ENCODE measurements at places on chromosomes 2 and 18.

DNA sequence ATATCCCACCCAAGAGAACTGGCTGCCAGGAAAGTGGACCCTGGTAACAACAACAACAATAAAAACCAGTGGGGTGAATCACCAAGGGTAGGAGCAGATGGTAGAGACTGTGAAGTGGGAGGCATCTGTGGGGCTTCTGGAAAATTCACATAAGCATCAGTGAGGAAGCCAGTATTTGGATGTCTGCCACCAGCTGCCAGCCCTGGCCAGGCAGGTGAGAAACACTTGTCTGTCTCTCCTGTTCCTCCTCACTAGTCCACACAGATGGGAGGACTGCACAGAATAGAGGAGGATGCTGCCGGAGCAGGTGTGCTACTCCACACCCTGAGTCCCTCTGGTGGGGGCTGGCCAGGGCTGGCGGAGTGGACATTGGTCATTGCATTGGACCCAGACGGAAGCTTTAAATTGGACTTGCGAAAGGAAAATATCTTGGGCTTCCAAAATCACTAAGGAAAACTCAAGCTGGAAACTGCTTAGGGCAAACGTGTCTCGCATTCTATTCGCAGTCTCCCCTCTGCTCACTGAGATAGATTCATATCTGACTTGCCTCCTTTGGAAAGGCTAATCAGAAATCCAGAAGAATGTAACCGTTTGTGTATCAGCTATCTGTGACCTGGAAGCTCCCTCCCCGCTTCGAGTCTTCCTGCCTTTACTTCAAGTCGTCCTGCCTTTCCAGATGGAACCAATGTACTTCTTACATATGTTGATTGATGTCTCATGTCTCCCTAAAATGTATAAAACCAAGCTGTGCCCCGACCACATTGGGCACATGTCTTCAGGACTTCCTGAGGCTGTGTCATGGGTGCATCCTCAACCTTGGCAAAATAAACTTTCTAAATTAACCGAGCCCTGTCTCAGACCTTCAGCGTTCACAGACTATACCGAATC, 69.1 kb downstream of the NAB1 start:
- no peak for DNase-seq

DNA sequence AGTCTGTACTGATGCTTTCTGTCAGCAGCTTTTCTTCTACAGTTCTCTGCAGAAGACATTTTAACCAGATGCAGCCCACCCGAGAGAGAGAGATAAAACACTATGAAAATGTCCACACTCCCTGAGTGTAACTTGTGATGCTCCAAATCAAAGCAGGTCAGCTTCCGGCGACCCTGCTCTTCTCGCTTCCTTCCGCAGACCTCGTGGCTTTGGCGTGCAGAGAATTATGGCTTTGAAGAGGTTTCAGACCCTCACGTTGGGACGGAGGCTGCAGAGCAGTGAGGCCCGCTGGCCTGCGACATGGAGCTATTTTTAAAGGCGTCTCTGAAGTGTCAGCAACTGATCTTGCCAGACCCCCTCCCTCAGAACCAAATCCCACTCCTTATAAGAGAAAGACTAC, 41.8 kb downstream of the TMEM163 start:
- no peak for DNase-seq

GRCh38 chr18:23198217-23198845, 63.0 kb downstream of the CABLES1 start:
- no peak for DNase-seq

- no peak for DNase-seq
Observed at GRCh38 chr2:219167997-219168396, 1.8 kb downstream of the SLC23A3 start.

DNA sequence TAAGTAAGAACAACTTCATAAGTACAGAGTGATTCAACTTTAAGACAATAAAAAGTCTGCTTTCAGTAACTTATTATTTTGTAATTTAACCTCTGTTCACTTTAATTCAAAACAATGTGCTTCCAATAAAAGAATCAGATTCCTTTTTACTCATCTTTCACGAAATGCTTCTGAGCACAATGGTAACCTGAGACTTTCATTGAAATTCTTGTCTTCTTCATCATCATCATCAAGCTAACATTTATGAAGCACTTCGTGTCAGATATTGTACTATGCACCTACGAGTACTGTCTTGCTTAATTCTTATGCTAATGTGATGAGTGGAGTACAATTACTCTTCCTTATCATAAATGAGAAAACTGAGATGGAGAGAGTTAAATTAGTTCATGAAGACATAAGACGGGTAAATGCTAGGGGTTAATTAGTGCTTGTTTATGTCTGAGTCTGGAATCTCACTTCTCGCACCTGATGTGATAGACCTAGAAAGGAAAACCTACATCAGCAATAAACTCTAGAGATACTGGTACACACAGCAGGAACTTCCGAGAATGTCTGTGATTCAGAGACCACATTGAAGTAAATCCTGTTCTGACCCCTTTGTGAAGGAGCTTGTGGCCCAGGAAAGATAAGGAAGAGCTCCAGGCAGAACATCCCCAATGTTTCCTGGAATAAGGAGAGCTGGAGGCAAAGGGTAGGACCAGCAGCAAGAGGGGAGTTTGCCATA, 227.6 kb upstream of the ETAA1 start:
- no peak for DNase-seq

- no peak for DNase-seq
Observed at GRCh38 chr2:19287324-19287723, 71.1 kb downstream of the OSR1 start.

- DNase-seq, result no peak
Observed at GRCh38 chr2:193336781-193337180, 1142.0 kb upstream of the TMEFF2 start.

DNA sequence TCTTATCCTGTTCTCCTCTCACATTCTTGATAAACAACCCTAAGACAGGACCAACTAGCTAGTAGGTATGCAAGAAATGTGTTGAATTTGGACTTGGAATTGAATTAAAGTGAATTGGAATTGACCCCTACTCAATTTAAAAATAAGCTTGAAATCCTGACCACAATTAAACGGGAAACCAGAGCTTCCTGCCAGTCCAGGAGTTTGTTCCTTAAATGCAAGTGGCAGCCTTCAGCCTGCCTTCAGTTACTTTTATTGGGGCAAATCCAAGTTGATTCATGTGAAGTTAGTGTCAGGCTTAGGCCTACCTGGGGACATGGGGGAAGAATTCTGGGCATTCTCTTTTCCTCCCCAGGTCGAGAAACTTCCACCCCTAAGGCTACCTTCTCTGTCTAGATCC, 457.6 kb downstream of the BCL11A start:
- no peak for DNase-seq

GRCh38 chr18:398935-399630, 101.4 kb downstream of the COLEC12 start:
- DNase-seq, result no peak

GRCh38 chr2:220969348-220969747, 602.8 kb downstream of the EPHA4 start:
- no peak for DNase-seq

GRCh38 chr18:79770826-79771225, 26.9 kb upstream of the KCNG2 start:
- no peak for DNase-seq

- no peak for DNase-seq
Observed at GRCh38 chr18:45730832-45731575, 7.0 kb downstream of the SLC14A1 start.

GRCh38 chr2:127158614-127159290, 51.8 kb upstream of the BIN1 start:
- peak; percentile 29 for DNase-seq

GRCh38 chr2:63614448-63614968, 25.7 kb downstream of the MDH1 start:
- no peak for DNase-seq

DNA sequence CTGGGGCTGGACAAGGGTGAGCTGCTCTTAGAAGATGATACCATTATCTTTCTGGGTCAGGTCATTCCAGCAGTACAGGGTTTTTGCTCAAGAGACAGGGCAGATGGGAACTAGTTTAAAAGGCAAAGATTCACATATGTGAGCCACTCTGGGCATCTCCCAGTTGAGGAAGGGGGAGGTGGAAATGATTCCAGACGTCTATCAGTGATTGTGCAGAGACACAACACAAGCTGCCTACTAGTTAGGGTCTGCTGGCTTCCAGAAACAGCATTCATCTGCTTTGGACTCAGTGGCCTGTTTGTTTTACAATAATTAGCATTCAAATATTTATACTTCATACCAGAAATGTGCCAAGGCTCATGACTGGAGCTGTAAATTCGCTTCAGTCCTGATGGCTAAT, 32.3 kb downstream of the ST6GAL2 start:
- no peak for DNase-seq

- DNase-seq, result no peak
Observed at GRCh38 chr2:23478087-23478932, 93.3 kb downstream of the KLHL29 start.

- no peak for DNase-seq
Observed at GRCh38 chr2:45921921-45922320, 270.4 kb downstream of the PRKCE start.

DNA sequence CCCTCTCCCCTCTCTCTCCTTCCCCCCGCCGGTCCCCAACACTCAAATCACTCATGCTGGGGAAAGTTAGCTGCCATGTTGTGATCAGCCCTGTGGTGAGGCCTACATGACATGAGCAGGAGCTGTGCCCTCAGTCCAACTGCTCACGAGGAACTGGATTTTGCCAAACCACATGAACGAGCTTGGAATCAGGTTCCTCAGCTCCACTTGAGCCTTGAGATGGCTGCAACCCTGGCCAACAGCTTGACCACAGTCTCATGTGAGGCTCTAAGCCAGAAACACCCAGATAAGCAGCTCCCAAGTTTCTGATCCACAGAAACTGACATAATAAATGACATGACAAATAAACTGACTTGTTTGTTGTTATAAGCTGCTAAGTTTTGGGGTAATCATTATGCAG, 38.4 kb downstream of the ARL4C start:
- no peak for DNase-seq

DNA sequence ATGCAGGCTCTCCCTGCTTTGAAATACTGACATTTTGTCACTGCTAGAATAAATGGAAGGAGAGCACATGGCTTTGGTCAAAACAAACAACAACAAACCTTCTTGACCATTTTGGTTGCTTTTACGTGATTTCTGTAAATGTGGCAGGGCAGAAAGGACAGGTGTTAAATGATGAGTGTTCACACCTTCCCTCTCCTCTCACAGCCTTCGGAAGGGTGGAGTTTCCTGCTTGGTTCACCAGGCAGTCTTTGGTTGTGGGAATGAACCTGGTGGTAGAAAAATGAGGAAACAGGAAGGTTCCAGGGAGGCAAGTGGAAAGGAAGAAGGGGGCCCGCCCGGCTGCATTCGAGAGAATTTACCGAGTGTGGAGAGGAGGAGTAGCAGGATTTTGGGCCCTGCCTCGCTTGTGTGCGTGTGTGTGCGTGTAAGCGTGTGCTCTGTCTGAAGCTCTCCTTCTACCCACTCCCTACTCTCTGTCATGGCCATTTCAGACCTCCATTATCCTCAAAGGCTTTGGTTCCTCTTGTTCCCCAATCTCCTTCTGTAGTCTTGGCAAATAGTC, 23.7 kb upstream of the SPP2 start:
- no peak for DNase-seq

DNA sequence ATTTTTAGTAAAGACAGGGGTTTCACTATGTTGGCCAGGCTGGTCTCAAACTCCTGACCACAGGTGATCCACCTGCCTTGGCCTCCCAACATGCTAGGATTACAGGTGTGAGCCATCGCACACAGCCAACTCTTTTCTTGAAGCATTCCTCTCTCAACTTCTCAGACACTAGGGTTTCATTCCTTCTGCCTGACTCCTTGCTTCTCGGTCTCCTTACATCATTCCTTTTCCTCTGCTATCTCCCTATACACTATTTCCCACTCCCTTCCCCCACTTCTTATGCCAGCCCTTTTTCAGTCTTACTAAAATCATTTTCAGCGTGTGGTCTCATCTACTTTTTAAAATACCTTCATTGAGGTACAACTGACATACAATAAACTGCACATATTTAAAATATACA, 6.1 kb downstream of the SOS1 start:
- no peak for DNase-seq

DNA sequence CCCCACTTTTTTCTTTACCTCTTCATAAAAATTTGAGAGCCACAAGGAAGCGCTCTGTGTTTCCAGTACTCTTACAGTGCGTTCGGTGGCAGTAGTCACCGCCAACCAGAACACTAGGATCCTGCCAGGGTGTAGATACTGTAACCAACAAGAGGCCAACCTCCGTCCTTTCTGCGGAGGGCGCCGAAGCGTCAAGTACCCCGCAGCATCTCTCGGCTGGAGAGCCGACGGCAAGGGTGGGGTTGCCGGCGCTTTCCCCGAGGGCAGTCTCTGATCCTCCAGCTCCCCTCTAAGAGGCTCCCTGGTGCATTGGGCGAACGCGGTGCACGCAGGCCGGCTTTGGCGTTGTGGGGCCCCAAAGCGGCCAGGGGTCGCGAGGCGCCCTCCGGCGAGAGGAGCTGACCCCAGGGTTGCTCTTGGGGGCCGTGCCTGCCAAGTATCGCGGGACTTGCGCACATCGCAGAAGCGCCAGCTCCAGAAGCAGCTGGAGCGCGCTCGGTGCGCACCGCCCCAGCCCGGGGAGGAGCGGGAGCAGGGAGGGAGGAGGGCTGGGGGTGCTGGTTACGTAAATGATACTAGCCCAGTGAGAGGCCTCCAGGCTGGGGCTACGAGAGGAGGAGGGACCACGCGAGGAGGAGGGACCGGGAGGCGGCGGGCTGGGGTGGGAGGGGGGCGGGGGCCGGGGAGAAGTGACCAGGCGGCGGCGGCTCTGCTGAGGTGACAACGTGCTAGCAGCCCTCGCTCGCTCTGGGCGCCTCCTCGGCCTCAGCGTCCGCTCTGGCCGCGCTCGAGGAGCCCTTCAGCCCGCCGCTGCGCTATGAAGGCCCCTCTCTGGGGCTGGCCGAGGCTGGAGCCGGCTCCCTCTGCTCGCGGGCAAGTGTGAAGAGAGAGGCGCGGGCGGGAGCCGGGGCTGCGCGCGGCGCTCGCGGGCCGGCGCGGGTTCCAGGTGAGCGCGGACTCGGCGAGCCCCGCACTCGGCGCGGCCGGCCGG, at the start of gene GALNT13:
GALNT13 (plus strand) TSS at position 692 of the 991 bp plus-strand sequence.
- DNase-seq, result peak; percentile 96
